IPS DF 6.9 (cell line): ENCODE measurements at places on chromosomes 1 and 21.

- no peak for DNase-seq
These were observed 85.6 kb upstream of the ZRANB2 start for GRCh38 chr1:71166178-71167173.

DNA sequence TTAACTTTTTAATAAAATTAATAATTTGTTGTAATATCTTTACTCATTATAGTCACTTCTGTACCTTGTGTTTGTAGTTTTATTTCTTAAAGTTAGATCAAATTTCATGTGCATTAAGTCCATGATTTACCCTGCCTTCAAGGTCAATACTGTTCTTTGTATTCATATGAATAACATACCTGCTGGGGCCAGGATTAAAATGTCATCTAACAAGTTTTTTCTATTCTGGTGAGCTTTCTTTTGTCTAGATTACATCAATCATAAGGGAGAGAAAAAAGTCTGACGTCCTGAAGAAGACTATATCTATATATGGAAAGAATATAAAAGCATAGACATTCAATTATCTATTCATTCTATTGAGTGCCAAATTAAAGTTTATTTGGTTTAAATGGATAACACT is 232.6 kb downstream of the COL11A1 start:
- no peak for DNase-seq

GRCh38 chr1:197143276-197143675 is 3.2 kb downstream of the ASPM start:
- no peak for DNase-seq

DNA sequence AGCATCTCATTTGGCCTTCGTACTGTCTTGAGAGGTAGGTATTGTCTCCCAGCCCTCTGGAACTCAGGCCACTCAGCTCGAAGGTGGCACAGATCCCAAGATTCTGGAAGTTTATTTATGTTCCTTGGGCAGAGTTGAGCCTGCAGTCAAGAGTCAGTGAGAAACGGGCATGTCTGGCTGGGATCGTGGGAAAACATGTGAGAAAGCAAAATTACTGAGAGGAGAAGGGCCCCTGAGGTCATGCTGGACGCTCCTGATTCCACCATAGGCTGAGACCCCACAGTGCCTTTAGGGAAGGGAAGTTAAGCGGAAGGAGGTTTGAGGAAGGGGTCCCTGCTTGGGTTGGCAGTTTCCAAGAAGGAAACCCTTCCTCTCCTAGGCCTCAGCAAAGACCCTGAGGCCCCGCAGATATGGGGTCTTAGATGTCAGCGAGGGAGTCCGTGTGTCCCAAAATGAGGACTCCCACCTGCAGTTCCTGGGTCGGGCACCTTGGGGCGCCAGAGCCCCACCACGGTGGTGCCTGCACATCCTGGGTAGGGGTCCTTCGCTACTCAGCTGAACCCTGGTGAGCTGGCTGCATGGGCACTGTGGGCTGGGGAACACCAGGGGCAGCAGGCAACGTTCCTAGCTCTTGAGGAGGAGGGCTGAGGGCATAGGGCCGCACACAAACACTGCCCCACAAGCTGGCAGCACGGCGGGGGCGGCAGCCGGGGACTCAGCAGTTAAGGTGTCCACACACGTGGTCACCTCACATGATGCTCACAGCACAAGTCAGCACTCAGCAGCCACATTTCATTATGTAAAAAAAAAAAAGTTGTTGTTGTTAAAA is 12.3 kb upstream of the SEMA4A start:
- no peak for DNase-seq

DNA sequence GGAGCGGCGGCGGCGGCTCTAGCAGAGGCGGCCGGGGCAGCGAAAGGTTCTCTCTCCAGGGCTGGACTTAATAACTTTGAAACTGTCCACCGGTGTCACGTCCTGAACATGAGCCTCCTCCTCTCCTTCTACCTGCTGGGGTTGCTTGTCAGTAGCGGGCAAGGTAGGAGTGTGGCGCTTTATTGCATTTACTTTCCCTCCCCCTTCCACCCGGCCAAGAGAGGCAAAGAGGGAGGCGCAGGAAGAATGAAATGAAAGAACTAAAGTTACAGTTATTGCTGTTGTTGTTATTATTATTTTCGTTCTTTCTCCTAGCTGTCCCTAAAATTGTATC is 214 bp downstream of the NCAM2 start:
- no peak for DNase-seq

GRCh38 chr1:4379451-4380175 is 274.8 kb upstream of the AJAP1 start:
- DNase-seq: no peak

- DNase-seq: no peak
These were observed 179.5 kb downstream of the LRRC7 start for GRCh38 chr1:69747207-69747606.

DNA sequence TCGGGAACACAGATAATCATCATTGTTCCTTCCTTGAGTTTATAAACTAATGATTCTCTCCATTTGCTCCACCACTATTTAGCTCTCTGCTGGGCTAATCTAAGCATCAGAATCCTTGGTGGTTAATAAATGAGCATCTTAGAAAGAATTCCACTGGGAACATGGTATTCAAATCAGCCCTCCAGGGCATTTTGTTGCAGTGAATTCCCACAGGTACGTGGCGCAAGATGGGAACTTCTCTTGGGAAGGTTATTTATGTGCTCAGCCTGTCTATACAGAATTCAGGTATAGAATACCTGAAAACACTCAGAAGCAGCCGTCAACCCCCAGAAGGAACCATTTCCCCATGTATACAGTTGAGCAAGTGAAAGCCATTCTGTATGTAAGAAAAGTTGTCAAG is 131.5 kb downstream of the NTNG1 start:
- DNase-seq: no peak

GRCh38 chr1:162055062-162055461 is 14.4 kb upstream of the NOS1AP start:
- DNase-seq: no peak

GRCh38 chr1:36481771-36482723 is 666 bp downstream of the CSF3R start:
- no peak for DNase-seq
